ENCODE measurements at places on chromosomes 11 and 22.

DNA sequence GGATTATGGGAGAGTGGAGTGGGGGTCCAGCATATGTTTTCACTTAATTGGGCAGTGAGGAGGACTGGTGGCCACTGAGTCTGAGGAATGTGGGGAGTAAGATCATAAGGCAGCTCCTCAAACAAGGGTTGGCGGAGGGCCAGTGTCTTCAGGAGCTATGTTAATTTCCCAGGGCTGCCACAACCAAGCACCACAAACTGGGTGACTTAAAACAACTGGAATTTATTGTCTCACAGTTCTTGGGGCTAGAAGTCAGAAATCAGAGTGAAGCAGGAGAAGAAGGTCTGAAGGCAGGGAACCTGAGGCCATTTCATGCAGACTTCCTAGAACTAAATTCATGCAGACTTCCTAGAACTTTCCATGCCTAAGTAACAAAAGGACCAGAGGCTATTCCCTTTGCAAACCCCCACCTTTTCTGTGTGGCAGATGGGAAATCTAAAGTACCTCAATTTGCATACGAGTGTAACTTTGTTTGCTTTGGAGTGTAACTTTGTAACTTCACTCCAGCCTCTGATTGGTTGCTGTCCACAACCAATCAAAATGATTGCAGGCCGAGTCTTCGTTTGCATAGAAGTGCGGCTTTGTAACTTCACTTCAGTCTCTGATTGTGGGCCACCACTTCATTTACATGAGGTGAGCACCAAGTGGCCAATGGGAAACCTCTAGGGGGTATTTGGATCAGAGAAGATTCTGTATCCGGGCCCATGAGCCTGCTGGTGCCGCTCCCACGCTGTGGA is 50.5 kb upstream of the ZBED5 start:
- no peak overlapping the region for H3K27ac ChIP-seq
- H3K27me3 ChIP-seq: no peaks in the 10 kb centered on the region
- ATAC-seq: no peak
- no peaks in the 10 kb centered on the region for H3K36me3 ChIP-seq
- no peaks in the 10 kb centered on the region for H3K4me1 ChIP-seq

DNA sequence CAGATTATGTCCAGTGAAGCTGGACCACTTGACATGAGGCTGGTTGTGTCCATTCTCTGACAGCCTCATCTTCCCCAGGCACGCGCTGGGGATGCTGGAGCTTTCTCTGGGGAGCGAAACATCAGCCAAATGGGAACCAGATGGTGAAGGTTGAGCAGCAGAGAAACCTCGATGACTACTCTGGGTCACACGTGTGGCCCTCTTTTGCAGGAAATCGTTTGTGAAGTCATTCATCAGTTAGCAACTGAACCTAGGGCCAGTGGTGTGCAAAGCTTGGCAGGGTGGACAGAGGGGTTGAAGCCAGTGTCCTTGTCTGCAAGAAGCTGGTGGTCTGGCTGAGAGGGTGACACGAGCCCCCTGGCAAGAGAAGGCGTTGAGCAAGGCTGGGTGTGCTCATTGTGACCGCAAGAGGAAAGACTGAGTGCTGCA is 109.8 kb downstream of the ZBTB16 start:
- ATAC-seq: peak; percentile 54
- H3K27me3 ChIP-seq: no peaks in the 10 kb centered on the region
- H3K4me3 ChIP-seq: no peak overlapping the region

DNA sequence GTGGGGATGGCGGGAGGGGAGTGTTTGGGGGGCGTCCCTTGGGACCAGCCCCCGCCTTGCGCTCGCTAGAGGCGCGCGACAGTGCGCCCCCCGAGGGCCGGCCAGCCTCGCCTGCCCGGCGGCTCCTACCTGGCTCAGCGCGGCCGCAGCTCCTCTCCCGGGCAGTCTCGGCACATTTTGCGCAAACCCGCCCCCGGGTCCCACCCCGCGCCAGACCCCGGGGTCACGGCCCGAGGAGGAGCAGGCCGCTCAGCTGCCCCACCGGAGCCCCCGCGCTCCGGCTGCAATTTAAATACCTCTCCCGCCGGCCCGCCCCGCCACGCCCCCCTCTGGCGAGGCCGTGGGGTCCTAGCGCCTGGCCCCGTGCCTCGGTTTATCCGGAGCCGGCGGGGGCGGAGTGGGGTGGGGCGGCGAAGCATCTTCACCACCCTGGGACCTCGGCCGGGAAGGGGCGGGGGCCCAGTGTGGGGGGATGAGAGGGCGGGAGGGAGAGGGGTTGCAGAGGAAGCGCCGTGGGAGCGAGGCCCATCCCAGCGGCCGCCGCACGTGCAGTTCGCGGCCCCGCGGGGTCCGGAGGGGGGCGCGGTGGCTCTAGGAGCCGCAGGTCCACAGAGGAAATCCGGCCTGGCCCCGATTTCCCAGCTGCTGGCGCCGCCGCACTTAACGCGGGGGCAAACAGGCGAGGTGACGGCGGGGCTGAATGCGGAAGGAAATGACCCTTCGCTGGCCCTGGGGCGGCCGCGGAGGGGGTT is at the start of gene LRRC32:
Gene LRRC32, minus strand, starts transcription at position 263 of the 752 bp plus-strand sequence. CDS start 4,793 bp downstream, outside the sequence.
- H3K36me3 ChIP-seq: no peaks in the 10 kb centered on the region
- H3K4me3 ChIP-seq: peak within 1 kb of the TSS; percentile 68
- H3K27me3 ChIP-seq: peaks cover 28% of the 10 kb centered on the region
- peaks cover 46% of the 10 kb centered on the region for H3K4me1 ChIP-seq
- H3K27ac ChIP-seq: no peak within 1 kb of the TSS

GRCh38 chr11:125022551-125022950 is 40.6 kb upstream of the SLC37A2 start:
- no peaks in the 10 kb centered on the region for H3K36me3 ChIP-seq
- ATAC-seq: no peak
- no peak overlapping the region for H3K27ac ChIP-seq

DNA sequence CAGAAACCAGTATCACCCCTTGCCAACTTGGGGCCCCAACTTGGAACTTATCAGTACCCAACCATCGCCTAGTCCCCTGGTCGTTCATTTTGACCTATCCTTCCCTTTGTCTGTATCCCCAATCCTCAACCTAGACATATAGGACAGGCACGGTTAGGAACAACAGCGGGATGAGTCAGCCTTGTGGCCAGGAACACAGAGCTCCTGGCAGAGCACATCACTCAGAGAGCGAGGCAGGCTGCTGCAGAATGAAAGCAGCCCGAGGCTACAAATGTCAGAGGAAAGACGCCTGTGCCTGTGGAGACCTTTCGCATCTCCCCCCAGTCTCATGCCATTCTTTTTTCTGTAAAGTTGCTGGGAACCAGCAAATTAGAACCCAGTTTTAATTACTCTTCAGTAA is 14.6 kb downstream of the DKK3 start:
- no peak overlapping the region for H3K27ac ChIP-seq
- peak; percentile 35 for ATAC-seq
- H3K4me1 ChIP-seq: no peaks in the 10 kb centered on the region
- H3K4me3 ChIP-seq: no peak overlapping the region
- H3K27me3 ChIP-seq: no peaks in the 10 kb centered on the region
- H3K36me3 ChIP-seq: peaks cover 43% of the 10 kb centered on the region

GRCh38 chr22:22847241-22847640 is 40.4 kb upstream of the IGLL5 start:
- H3K4me3 ChIP-seq: no peak overlapping the region
- H3K27me3 ChIP-seq: peaks cover 22% of the 10 kb centered on the region
- no peaks in the 10 kb centered on the region for H3K36me3 ChIP-seq
- no peaks in the 10 kb centered on the region for H3K4me1 ChIP-seq
- H3K27ac ChIP-seq: no peak overlapping the region

- no peaks in the 10 kb centered on the region for H3K36me3 ChIP-seq
- no peak overlapping the region for H3K27ac ChIP-seq
- no peaks in the 10 kb centered on the region for H3K4me1 ChIP-seq
Observed at GRCh38 chr11:86186386-86186785, 58.2 kb upstream of the EED start.

DNA sequence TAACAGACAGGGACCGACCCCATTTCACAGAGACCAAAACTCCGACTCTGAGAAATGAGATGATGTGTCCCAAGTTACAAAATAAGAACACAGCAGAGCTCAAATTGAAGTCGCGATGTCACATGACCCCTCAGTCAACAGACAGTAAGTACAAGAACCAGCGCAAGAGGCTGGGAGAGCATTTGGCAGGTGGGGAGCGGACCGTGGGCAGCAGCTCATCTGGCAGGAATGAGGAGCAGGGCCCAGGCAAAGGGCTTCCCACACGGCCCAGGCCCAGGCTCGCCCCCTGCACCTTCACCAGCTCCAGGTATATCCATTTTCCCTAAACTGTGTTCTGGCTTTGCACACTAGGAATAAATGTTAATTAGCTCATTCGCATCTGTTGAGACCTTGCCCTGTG is 34.3 kb downstream of the SCUBE1 start:
- H3K36me3 ChIP-seq: no peaks in the 10 kb centered on the region
- H3K27ac ChIP-seq: peak overlapping the region; percentile 83
- H3K4me3 ChIP-seq: no peak overlapping the region

DNA sequence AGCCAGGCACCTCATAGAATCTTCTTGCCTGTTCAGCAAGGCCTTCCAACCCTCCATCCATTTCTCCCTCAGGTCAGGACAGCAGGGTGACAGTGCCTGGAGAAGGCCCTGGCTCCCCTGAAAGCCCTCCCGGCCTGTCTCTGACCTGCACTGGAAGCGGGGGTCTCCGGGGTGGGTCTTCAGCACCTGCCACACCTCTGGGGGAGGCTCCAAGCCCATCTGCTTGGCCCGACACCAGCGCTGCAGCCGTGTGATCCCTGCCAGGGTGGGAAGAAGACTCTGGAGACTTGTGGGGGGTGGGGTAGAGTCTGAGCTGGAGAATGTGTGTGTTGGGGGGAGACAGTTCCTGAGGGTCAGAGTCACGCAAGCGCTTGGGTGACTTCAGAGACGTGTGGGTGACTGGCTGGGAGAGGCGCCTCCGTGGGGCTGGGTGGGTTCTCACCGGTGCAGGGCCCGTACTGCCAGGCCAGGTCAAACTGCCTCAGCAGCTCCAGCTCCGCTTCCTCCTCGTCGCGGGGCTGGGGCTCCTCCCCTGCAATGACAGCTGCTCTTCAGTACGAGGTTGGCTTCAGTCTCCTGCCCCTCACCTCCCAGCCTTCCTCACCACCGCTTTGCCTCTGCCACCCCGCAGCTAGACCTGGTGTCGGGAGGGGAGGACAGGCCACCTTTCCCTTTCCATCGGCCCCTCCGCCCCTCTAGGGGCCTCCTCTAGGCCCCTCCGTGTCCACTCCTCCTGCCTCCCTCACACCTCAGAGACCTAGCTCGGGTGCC is 615 bp downstream of the POLD4 start:
- H3K27ac ChIP-seq: peak overlapping the region; percentile 93
- H3K4me3 ChIP-seq: peak overlapping the region; percentile 42
- peak; percentile 0 for ATAC-seq
- H3K4me1 ChIP-seq: peaks cover 7% of the 10 kb centered on the region
- no peaks in the 10 kb centered on the region for H3K27me3 ChIP-seq

GRCh38 chr11:32107647-32108046 is 16.8 kb downstream of the RCN1 start:
- H3K4me3 ChIP-seq: no peak overlapping the region
- peaks cover 6% of the 10 kb centered on the region for H3K27me3 ChIP-seq
- ATAC-seq: no peak
- H3K4me1 ChIP-seq: no peaks in the 10 kb centered on the region

DNA sequence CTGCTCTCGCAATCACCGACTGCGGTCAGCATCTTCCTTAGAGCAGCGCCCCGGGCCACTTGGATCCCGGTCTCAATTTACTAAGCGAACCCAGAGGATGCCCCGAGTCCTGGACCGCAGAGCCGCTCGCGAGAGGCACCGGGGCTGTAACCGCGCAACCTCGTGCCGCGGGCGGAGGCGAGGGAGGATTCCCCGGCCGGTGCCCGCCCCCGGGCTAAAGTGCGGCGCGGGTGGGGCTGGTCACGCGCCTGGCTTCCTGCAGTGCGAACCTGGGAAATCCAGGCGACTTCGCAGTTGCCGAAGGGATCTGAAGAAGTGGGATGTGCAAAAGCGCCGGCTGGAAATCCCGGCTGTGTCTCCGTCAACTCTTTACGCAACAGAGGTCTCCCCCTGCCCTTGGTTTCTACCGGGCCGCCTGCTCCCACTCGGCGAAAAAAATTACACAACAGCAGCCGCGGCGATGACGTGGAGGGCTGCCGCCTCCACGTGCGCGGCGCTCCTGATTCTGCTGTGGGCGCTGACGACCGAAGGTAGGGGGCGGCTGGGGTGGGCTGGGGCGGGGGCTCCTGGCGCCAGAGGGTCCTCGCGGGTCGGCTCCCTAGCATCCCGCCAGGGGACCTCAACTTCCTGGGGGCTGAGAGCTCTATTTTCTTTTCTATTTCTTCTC is at the start of gene NCR3LG1:
Gene NCR3LG1, plus strand, starts transcription at position 291 of the 667 bp plus-strand sequence. Its CDS starts 170 bp downstream, at position 461.
- H3K27me3 ChIP-seq: no peaks in the 10 kb centered on the region
- peak within 1 kb of the TSS; percentile 9 for H3K27ac ChIP-seq
- H3K36me3 ChIP-seq: no peaks in the 10 kb centered on the region

DNA sequence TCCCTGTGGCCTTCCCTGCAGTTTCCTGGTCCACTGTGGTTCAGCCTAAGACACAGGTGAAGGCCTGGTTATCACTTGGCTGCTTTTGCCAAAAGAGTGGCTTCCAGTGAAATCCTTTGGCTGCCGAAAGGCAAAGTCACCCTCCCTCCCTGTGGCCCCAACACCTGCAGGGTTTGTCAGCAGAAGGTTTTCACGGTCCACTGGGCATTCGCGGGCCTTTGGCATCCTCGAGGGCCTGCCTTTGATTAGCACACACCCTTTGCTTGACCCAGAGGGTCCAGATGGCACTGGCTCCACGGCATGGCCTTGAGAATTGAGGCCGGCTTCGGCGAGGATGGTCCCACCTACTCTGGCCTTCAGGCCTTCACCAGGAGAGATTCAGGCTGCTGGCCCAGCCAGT is 35.3 kb downstream of the RTN4R start:
- no peak overlapping the region for H3K4me3 ChIP-seq
- no peaks in the 10 kb centered on the region for H3K36me3 ChIP-seq
- H3K27me3 ChIP-seq: no peaks in the 10 kb centered on the region
- no peak overlapping the region for H3K27ac ChIP-seq
- no peak for ATAC-seq

DNA sequence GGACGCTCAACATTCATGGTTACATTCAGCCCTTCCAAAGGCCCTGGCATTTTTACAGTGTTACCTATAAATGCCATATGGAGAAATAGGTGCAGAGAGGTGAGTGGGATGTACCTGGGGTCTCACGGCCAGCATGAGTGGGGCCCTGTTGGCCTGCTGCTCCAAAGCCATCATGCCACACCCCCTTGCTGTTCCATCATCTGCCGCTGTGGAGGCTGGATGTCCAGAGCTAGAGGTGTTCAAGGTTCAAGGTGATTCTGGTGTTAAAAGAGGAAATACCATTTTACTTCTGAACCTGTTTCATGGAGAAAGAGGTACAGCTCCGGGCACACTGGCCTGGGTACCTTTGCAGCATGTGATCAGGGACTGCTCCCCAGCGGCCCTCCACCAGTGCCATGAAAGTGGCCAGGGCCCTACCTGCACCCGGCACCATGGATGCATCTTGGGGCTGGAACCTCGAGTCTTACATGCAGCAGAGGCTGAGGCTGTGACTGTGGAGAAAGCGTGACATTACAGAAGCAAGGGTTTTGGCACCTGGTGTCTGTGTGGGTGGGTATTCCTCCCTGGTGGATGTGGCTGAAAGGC is 68.6 kb downstream of the PARVB start:
- no peak overlapping the region for H3K27ac ChIP-seq
- H3K4me1 ChIP-seq: peaks cover 30% of the 10 kb centered on the region
- H3K27me3 ChIP-seq: no peaks in the 10 kb centered on the region
- H3K36me3 ChIP-seq: no peaks in the 10 kb centered on the region
- no peak overlapping the region for H3K4me3 ChIP-seq

- peak overlapping the region; percentile 89 for H3K27ac ChIP-seq
- ATAC-seq: peak; percentile 79
- H3K4me3 ChIP-seq: peak overlapping the region; percentile 8
- no peaks in the 10 kb centered on the region for H3K4me1 ChIP-seq
- peaks cover 34% of the 10 kb centered on the region for H3K36me3 ChIP-seq
- H3K27me3 ChIP-seq: peaks cover 49% of the 10 kb centered on the region
Observed at GRCh38 chr11:72239849-72240460, 4.0 kb downstream of the PHOX2A start.

GRCh38 chr11:86978756-86979608 is 23.8 kb upstream of the FZD4 start:
- no peak for ATAC-seq
- no peaks in the 10 kb centered on the region for H3K36me3 ChIP-seq
- no peak overlapping the region for H3K4me3 ChIP-seq
- no peak overlapping the region for H3K27ac ChIP-seq
- H3K27me3 ChIP-seq: no peaks in the 10 kb centered on the region

Measured in gastroesophageal sphincter (tissue), 4 donors.